ENCODE measurements at places on chromosomes 4 and X.

DNA sequence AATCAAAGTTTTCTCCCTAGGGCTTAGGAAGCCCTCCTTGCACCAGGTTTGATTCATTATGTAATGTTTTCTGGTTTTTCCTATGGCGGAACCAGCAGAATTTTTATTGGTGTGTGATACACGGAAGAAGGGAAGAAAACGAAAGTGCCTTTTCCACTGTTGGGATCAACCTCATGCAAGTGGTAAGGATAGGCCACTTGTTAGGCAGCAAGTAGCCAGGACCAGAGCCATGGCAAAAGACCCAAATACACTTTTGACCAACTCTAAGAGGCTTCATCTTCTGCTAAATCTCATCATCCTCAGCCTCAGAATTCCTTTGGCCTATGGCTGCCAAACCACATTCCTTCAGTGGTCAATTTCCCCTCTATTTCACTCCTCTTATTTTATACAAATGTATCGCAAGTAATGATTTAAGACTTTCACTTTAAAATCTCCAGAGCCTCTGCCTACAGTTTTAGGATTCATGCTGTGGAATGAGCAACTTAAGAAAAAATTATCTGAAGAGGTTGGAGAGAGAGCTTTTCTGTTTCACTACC is 21.2 kb downstream of the PPAT start:
- DNase-seq, result no peak

DNA sequence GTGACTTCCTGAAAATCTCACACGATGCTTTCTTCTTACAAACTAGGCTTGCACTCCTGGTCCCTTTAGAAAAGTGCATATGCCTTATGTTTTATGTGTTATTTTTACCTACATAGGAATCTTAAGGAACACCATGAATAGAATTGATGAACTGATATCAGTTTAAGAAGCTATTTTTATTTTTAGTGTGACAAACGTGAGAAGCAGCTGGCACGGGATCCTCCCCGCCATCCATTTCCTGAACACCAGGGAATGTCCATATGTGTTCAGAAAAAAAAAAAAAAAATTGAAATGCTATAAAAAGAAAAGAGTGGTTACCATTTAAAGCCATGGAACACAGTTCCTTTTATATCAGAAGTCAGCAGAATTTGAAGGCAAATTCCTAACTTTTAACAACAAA is 1096.1 kb upstream of the PRKX start:
- DNase-seq, result no peak

- no peak for DNase-seq
Observed at GRCh38 chrX:133544778-133545177, 129.5 kb upstream of the GPC4 start.

- DNase-seq, result no peak
Observed at GRCh38 chr4:1711055-1711570, 1.0 kb downstream of the SLBP start.

- DNase-seq, result no peak
Observed at GRCh38 chr4:15035159-15035558, 32.9 kb downstream of the CPEB2 start.

DNA sequence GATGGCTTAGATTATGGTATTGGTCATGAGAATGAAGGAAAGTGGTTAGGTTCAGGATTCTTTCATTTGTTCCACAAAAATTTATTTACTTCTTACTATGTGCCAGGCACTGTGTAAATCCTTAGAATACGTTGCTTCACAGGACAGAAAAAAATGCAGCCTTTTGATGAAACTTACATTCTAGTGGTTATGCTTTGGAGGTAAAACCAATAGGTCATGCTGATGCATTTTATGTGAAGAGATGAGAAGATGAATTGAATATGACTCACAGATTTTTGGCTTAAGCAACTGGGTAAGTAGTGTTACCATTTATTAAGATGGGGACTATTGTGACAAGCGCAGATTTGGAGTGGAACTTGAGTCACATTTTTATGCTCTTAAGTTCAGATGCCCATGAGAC is 165.3 kb downstream of the GLRA2 start:
- no peak for DNase-seq

DNA sequence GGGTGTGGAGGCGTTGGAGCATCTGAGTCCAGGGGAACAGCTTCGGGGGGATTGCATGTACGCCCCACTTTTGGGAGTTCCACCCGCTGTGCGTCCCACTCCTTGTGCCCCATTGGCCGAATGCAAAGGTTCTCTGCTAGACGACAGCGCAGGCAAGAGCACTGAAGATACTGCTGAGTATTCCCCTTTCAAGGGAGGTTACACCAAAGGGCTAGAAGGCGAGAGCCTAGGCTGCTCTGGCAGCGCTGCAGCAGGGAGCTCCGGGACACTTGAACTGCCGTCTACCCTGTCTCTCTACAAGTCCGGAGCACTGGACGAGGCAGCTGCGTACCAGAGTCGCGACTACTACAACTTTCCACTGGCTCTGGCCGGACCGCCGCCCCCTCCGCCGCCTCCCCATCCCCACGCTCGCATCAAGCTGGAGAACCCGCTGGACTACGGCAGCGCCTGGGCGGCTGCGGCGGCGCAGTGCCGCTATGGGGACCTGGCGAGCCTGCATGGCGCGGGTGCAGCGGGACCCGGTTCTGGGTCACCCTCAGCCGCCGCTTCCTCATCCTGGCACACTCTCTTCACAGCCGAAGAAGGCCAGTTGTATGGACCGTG is 2.2 kb downstream of the AR start:
- no peak for DNase-seq

Measured in stimulated activated CD8-positive, alpha-beta memory T cell treated with anti-CD3 and anti-CD28 coated beads, Interleukin-4, amount 100 ng/mL, for 1 hour (primary cell).